ENCODE measurements at places on chromosomes 7 and 10.
A peak's percentile ranks its signal among the peaks of the same experiment; 100 is the strongest.

DNA sequence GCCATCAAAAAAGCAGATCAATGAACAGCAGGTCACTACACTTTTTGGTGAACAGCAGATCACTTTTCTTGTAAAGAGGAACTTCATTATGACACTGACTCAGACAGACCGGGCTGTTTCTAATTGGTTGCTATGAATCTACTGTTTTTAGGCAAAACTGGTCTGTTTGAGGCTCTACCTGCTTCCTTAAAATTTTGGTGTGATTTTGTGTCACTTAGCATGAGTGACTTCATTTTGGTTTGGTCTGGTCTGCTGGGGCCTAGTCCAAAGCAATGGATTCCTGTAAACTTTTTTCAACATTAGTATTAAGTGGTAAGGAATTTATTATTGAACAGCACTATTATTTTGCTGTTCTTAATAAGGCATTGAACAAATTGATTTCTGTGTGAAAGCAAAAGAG is 41.8 kb upstream of the C10orf71 start:
- no peak for DNase-seq

GRCh38 chr7:111561654-111561903 is 713 bp downstream of the IMMP2L start:
- DNase-seq, result no peak

DNA sequence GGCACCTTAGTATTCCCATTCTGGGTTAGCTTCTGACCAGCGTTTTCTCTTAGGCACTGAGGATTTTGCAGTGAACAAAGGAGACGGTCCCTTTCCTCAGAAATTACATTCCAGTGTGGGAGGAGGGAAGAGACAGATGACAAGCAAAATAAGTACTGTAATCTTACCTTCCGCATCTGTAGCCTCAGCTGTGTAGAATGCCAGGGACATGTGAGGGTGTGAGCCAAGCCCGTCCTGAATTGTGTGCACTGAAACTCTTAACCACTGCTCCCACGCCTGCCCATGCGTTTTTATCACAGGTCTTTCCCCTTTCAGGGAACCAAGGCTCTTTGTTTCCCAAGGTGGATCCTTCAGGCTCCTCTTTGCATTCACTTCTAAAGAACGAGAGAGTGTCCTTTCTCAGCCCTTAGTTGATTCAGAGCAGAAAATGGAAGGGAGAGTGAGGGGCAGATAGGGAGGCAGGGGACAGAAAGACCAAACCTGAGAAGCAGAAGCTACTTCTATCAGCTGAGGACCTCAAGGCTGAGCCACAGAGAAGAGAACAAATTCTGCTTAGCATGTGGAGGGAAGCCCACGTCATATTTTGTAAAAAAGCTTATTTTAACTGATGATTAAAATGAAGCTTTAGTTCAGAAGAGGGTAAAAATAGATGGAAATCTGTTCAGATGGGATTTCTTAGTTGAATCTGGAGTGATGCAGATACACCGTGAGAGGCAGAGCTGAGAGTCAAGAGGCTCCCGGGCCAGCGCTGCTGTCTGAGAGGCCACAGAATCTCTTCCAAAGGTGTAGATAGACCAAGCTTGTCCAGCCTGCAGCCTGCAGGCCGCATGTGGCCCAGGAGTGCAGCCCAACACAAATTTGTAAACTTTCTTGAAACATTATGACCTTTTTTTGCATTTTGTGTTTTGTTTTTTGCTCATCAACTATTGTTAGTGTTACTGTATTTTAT is 122.5 kb downstream of the CCNY start:
- no peak for DNase-seq

DNA sequence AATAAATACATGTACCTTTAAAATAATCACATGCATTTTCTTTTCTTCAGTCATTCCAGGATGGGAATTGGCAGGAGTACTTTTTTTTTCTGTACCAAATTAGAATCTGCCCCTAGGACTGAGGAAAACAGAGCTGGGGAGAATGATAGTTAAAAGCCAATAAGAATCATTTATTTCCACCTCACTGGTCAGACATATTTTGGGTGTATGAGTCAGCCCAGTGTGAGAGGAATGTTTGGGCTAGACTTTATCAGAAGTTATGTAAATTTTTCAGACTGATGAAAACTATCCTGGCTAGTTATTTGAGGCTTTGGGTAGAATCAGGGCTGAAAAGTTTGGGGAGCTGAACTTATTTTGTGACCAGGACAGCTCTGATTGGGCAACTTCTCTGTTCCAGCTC is 303.1 kb upstream of the NPSR1 start:
- DNase-seq, result no peak

- DNase-seq, result peak; percentile 44
Observed at GRCh38 chr7:157495594-157495993, 158.8 kb downstream of the DNAJB6 start.

DNA sequence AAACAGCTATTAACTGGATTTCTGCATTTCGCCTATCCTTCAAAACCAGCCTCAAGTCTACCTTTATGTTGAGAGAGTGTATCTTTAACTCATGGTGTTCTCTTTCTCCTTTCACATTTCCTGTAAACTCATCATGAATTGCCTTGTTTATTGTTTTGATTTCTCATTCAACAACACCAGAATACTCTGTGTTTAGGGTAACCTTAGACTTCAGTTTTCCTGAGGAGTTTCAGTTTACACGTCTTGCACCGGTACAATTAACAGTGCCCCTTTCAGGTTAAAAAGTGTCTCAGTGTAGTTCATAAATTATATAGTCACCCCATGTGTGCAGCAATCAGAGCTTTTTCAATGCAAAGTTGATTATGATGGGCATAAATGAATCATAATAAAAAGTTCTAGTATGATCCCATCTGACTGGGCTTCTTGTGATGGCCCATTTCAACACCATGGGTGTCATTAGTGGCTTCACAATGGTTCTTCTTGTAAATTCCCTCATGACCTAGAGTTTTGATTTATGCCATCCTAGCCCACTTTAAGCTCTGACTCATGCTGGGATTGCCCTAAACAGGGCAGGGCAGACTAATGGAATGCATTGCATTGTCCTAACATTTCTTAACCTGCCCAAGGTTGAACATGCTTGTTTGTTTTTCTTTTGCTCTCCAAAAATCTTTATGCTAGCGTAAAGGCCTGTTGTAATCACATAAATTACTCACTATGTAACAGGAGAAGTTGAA is 22.0 kb downstream of the ITGB8 start:
- no peak for DNase-seq

All from GM06990 (cell line).